ENCODE measurements at places on chromosomes 6 and 20. TPM values are rescaled to one million over a fixed set of nuclear protein-coding genes. Genes with fewer than 3 reads are reported as not detected.
A peak's percentile ranks its signal among the peaks of the same experiment; 100 is the strongest.

DNA sequence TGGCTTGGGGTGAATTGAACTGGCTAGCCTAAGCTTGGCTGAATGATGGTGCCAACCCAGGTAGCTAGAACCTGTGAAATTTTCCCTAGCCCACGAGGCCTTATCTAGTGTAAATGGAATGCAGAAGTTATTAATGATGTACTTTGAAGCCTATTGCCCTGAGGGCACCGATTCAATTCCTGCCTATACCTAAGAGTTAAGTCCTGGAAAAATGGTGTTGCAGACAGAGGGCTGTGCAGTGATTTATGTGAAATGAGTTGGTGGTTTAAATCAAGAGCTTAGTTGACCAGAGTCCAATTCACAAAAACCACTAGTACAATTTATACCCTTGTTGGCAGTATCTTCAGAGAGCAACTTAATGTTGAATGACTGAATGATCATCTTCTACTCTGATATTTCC lies 373.8 kb upstream of the JAG1 start:
- DNase-seq: no peak

DNA sequence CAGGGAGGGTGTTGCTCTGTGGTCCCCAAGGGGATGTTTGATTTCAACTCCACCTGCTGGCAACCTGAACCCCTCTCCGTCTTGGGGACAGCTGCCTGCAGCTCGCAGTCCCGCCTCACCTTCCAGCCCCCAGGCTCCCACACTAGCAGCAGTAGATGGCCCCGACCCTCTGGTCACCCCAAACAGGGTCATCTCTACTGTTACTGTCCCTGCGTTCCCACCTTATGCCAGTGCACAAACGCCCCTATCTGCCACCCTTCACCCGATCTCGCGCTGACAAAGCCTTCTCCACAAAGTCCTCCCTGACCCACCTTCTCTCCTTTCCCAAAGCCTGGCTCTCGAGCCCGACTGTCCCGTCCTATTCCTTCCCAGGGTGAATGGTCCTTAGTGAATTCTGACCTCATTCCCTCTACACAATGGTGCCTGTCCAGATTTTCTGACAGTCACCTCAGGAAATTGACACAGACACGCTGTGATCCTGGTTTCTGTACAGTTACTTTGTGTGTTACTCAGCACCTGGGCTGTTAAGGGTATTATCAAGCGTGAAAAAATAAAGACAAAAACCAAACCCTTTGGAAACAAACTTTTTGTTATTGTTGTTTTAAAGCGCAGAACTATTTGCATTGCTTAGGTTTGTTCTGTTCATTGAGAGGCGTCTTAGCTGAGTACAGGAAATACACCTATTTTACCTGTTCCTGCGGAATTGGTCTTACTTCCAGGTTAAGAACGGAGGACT lies 728 bp downstream of the FUT9 start:
- DNase-seq: no peak

- DNase-seq: no peak
These were observed 267.1 kb upstream of the SGK1 start for GRCh38 chr6:134584847-134585516.

The COL21A1 gene
- not detected for total RNA-seq

DNA sequence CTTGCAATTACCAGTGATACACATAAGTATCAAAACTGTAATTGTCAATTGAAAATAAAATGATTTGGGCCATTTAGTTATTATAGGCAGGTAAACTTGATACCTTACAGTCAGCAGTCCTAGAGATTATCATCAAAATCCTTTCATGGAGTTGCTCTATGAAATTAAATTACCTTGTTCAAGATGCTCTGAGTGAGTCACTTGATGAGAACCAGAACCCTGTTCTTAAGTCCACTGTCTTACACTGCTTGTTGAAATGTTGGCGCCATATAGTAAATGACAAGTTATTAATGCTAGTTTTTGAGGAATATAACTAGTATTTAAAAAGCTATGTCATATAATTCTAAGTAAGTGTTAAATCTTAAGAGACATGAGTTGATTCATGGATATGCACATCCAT lies 37.2 kb upstream of the BAG2 start:
- DNase-seq: no peak

The GLP1R gene
- total RNA-seq: not detected

GRCh38 chr20:51607170-51607569 lies 64.7 kb upstream of the NFATC2 start:
- no peak for DNase-seq

DNA sequence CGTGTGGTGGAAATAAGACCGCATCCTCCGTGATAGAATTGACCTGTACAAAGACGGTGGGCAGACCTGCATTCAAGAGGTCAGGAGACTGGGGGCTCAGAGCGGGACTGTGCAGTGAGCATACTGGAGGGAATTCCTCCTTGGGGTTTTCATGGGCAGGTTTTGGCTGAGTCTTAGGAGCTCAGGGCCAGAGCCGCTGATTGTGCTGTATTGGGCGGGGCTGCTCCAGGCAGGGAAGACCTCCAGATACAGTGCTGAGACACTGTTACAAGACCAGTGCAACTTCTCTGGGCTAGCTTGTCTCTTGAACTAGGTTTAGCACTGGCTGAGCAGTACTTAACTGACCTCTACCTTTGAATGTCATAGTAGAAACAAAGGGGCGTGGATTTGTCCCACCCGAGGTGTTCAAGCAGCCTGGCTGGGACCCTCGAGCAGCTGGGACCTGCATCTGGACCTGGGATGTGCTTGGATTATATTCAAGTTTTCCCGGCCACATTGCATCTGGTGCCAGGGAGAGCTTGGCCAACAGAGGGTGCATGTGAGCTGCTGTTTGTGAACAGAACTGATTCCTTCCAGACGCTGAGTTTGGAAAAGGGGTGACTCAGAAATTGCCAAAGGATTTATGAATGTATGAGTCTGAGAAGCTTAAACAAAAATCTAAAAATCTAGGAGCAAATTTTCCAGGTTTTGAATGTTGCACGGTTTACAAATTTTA lies 33.4 kb upstream of the SLC22A1 start:
- no peak for DNase-seq

GRCh38 chr6:167881327-167881726 lies 54.6 kb downstream of the AFDN start:
- DNase-seq: no peak

GRCh38 chr20:46237227-46237626 lies 71.1 kb downstream of the CDH22 start:
- DNase-seq: no peak

The SLC22A1 gene
- total RNA-seq: 0.82 TPM

GRCh38 chr6:57029213-57029612 lies 17.3 kb upstream of the KIAA1586 start:
- no peak for DNase-seq

DNA sequence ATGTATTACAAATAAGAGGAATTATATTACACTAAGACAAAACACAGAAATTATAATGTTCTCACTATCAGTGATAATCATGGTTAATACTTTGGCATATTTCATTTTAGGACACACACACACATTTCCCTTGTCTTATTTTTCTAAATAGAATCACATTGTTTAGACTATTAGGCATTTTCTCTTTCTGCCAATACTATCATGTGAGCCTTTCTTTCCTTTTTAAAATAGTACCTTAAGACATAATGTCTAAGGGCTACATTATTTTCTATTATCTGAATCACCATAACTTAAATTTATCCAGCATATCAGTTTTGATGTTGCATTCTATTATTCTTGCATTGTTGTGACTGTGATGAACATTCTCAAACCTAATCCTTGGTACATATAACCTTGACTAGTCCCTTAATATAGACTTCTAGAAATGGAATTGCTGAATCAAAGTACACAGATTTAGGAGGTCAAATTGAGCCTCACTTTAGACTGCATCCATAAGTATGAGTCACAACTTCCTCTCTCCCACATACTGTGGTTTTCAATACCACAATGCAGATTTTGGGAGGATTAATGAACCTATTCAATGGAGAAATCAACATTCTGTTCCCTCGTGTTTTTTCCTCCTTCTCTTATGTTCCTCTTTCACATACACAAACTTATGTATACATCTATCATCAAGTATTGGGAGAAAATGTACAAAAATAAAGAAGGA lies 212.6 kb downstream of the MOXD1 start:
- no peak for DNase-seq

The DSP gene
- total RNA-seq: 0.09 TPM

DNA sequence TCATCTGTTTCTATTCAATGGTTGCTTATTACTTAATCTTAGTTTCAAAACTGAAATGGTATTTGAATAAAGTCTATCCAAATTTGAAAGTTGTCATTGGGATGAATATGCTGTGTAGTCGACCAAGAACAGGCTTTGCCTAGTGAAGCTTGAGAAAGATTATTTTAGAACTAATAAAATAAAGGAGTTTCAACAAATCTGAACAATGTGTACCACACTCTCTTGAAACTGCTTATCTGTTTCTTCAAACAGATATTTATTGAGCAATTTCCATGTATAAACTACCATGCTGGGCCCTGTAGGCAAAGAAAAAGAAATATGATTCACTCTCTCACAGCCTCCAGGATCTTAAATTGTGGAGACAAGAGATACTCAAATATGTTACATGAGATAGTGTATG lies 174.4 kb downstream of the OGFRL1 start:
- no peak for DNase-seq

The SLPI gene
- total RNA-seq: not detected

The TRAPPC3L gene
- not detected for total RNA-seq

- DNase-seq: no peak
These were observed 85.1 kb upstream of the PTPN1 start for GRCh38 chr20:50425076-50425475.

The SCAF8 gene
- total RNA-seq: 34.3 TPM

- DNase-seq: no peak
These were observed 81.4 kb downstream of the WDR27 start for GRCh38 chr6:169620171-169621130.

The FAM209A gene
- 1.7 TPM for total RNA-seq

GRCh38 chr6:74912234-74912633 lies 293.6 kb downstream of the COL12A1 start:
- no peak for DNase-seq

The PKIB gene
- 0.47 TPM for total RNA-seq

The SIRPB2 gene
- not detected for total RNA-seq

The CRISP2 gene
- total RNA-seq: not detected

GRCh38 chr20:37846573-37846972 lies 56.4 kb upstream of the VSTM2L start:
- DNase-seq: no peak

- DNase-seq: peak; percentile 53
These were observed 207.9 kb downstream of the ERMARD start for GRCh38 chr6:169959136-169960002.

GRCh38 chr20:61482056-61482887 lies 230.2 kb downstream of the CDH4 start:
- no peak for DNase-seq

DNA sequence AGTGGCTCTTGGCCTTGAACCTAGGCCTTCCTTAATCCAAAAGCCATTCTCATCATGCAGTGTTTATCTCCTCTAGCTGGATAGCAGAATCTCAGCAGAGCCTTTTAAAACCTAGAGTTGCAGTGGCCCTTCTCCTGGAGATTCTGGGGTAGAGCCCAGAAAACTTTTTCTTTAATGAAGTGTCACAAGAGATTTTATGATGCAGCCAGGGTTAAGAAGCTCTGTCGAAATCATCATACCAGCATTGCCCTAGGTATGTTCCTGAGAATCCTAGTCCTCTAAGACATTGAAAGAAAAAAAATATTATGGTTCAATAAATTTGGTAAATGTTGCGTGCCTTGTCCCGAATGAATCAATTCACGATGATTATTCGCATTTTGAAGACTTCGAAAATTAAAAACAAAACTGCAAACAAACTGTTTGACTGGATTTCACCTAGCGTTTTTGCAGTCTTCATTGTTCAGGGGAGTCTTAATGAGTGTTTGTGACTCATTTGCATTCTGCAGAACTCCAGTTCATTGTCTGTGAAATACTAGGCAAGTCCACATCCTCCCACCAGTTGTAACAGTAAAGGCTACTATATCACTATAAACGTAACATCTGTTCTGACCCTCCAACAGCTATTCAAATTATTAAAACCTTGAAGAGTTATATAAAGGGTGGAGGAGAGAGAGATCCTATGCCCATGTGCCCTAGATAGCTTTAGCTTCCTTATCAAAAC lies 198.6 kb downstream of the UST start:
- no peak for DNase-seq

All from activated CD8-positive, alpha-beta memory T cell treated with anti-CD3 and anti-CD28 coated beads, Interleukin-2, amount 10 ng/mL, durations not matched to agents 7 days and 5 days (primary cell).